Fibroblast of skin of right biceps (primary cell): ENCODE measurements at places on chromosomes 6 and 20.

DNA sequence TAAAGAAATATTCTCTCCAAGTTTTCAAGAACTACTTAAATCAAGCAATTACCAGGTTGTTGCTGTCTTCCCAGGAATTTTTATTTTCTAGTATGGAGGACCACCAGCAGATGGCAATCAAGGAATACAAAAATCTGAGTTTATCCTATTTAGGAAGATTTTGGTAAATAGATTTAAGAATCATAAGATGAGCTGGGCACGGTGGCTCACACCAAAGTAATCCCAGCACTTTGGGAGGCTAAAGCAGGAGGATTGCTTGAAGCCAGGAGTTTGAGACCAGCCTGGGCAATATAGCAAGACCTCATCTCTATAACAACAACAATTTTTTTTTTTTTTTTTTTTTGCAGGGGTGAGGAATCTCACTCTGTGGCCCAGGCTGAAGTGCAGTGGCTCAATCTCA, 19.3 kb upstream of the SEC63 start:
- peak; percentile 41 for DNase-seq

GRCh38 chr6:153553627-153554026, 422.5 kb upstream of the RGS17 start:
- no peak for DNase-seq

DNA sequence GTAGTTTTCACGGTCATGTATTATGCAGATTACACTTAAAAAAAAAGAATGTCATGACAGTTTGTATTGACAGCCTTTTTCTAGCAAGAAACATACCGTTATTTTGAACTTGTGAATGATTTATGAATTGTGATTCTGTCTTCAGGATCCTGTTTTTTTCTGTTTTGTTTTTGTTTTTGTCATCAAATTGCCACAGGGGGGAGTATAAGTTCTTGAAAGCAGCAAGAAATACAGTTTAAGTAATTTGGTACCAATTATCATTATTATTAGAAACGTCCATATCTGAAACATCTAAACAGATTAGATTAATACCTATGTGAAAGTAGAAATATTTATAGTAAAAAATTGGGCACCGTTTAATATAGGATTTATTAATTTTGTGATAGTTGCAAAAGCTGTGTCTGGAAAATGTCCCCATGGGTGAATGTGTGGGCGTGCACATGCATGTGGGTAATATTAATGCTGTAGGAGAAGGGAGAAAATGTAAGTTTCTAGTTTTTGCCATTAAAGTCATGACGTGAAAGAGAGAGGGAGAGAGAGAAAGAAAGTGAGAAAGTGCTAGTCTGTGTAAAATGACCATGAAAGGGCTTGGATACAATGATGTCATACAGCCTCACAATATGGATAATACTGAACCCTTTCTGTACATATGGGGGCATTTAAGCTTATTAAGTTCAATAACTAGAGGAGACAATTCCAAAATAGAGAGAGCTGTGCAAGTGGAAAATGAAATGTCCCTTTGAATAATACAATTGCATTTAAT, 9.4 kb upstream of the CCN2 start:
- DNase-seq: no peak

DNA sequence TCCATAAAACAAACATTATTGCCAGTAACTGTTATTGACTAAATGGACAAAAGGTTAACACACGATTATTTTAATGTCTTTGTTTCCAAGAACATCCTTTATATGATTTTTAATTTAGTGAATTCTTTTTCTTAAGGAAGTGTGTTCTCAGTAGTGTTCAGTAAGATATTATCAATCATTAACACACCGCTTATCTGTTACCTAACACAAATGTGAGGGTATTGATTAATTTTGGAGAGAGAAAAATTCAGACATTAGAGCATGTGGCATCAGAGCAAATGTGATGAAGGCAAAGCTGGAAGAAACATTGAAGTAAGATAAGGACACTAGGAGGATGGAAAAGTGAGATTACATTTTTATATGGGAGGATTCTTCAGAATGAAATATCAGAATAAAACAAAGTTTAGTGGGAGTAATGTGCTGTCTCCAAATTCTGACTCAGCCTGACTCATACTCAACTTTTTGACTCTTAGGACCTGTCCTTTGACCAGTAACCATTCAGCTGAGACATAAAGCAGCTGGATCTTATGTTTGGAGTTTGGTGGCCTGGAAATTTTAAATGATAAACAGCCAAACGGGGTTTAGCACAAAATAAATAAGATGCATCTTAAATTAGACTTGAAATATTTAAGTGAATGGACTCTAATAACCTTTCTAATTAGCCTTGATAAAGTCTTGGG, 348.6 kb downstream of the CD109 start:
- DNase-seq: peak; percentile 29

DNA sequence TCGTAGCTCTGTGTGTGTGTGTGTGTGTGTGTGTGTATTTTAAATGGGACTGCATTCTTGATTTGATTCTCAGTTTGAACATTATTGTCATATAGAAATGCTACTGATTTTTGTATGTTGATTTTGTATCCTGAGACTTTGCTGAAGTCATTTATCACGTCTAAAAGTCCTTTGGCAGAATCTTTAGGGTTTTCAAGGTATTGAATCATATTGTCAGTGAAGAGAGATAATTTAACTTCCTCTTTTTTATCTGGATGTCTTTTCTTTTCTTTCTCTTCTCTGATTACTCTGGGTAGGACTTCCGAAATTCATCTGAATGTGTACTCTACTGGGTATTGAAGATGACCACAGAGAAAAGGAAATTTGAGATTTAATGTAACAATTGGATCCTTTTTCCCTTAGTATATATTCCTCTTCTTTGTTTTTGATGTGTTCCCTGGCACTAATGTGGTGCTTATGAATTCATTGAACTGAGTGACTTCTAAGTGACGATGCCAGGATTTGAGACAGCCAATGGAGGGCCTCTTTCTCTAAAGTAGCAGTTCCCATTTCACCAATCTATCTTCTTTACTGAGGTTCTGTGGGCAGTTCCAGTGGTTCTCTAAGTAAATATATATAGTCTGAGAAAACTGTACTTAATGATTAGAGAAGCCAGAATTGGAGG, 47.6 kb downstream of the TNFAIP3 start:
- no peak for DNase-seq
